ENCODE measurements at places on chromosomes 5 and 9.

DNA sequence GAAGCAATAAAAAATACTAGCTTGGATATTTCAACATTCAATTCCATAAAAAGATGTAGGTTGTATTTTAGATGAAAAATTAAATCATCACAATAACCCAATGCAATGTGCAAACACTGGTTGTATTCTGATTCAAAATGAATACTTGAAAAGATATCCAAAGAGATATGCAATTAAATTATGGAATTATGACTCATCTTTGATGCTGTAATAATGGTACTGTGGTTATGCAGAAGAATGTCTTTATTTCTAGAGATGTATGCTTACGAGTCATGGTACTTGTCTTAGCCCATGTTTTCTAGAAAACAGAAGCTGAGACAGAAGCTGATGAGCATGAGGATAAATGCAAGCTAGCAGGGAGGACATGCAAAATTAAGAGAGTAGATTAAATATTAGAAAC, 1941.4 kb upstream of the NUDT12 start:
- DNase-seq, result no peak

DNA sequence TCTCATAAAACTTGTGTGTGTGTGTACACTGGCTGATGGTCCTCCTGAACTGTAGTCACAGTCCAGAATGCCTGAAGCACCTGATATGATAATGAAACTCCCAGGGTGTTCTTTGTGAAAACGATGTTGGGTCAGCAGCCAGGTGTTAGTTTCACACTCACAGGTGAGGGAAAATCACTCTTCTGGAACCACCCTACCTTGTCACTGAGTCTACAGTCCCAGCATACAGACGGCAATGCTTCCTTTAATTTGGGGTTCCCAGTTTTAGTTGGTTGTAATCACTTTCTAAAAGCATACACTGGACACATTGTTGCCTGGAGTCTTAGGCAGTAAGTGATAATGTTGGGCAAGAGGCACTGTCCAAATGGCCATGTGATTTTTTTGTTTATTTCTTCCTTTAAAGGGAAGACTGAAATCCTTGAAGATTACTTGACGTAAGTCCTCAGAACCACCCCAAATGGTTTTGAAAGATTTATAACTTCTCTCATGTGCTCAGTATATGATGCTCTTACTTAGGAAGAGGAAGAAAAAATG, 18.2 kb upstream of the MGAT1 start:
- DNase-seq, result no peak

DNA sequence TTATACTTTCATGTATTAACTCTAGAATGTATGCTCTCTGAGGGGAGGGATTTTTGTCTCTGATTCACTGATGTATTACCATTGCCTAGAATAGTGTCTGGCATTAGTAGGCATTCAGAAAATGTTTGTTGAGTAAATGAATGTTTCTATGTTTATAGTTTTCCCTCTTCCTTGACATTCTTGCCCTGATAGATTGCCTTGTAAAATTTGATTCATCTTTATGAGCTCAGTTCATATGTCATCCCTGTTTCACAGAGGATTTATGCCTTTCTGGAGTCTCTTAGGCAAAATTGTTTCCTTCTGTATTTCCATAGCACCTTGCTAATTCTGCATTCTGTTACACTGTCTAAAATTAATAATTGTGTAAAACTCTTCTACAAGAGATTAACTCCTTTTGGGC, 72.3 kb downstream of the RASA1 start:
- DNase-seq, result no peak

DNA sequence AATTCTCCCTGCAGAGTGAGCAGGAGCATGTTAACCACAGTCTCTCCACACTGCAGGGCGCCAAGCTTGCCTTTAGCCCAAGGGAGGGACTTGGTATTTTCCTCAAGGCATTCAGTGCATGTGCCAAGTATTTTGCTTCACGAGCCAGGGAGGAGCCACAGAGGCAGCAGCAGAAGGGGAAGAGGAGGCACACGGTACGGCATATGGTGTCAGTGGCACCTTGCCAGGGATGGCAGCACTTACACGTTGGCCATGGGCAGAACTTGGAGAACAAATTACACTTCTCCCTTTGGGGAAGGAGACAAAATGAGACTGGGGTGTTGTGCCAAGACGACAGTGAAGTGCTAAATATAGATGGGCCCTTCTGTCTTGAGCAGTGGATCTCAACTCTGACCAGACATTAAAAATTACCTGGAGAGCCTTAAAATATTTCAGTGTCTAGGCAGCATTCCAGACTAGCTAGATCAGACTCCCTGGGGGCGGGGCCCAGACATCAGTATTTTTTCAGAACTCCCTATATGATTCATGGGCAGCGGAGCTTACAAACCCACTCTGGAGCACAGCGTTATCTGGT, 155.8 kb downstream of the DRD1 start:
- DNase-seq, result no peak

- DNase-seq, result no peak
Observed at GRCh38 chr5:170423692-170424091, 34.5 kb upstream of the KCNMB1 start.

DNA sequence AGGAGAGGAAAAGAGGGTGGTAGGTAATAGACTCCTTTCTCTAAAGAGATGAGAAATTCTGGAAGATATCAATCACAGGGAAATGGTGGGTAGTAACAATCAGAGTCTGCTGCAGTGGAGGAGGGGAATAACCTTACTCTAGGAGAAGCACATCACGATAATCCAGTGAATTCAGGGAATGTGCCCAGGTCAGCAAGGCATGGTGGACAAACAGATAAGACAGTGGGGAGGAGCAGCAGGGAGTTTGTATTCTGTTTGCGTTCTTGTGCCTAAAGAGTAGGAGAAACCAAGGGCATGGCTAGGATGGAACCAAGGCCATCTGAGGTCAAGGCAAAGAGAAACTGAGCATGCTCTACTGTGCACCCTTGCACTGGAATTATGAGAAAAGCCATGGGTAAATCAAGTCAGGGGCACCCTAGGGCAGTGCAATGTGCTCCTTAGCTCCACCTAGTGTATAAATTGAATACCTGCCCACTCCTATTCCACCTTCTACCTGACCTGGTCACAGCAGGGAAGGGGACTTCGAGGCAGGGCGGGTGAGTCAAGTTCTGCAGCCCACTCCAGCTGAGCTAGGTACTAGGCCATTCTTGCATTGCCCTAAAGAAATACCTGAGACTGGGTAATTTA, 31.6 kb downstream of the RETREG1 start:
- DNase-seq, result no peak

DNA sequence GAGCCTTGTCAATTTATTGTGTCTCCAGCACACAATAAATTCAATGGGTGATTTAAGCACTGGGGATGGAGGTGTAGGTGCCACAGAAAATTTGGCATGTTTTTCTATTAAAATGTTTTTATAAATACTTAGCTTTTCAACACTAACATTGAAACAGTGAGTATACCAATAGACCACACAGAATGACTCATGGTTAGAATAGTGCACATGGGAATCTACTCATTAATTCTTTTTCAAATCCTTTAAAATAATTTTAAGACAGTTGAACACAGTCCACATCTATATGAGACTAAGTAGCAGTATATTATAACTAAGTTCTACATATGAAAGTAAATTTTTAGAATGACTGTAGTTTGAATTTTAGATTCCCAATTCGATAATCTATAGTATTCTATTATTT, 67.1 kb downstream of the LNPEP start:
- no peak for DNase-seq

DNA sequence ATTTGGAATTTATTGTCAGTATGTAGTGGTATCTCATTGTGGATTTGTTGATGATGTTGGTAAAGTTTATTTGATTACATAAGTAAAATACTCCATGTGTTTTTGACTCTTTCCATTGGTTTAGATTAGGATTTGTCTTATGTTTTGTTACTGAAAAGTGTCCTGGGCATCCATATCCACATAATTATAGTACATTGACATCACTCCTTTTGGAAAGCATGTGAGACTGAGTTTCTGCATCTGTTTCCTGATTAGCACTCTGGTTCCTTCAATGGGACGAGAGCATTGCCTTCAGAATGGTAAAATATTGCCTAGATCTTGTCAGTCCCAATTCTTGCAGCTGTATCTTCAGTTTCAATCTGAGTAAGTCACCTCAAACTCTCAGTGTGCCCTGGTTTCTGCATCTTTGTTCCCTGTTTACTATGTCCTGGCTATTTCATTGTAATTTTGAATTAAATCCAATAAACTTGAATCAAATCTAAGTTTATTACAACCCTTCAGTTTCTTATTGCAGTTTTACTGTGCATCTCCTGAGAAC, 128.1 kb downstream of the FBXO38 start:
- DNase-seq, result no peak

DNA sequence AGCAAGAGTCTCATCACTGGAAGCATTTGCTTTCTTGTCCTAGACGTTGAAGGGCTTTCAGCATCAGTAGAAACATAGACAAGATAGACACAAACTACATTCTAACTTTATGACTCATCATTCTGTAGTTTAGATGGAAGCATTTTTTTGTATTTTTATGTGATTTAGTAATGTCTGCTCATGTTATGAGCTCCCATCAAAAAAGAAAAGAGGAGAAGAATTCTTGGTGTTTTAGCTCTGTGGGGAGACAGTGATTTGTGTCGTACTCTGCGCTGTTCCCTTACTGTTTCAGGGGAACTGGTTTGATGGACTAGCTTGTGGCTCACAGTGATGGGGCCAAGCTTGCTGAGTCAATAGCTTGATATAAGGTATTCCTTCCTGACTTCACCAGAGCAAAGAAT, 159.2 kb upstream of the WWC1 start:
- DNase-seq, result no peak

- DNase-seq, result no peak
Observed at GRCh38 chr9:24090566-24090965, 264.5 kb upstream of the ELAVL2 start.

Measured in activated effector memory CD4-positive, alpha-beta T cell treated with anti-CD3 and anti-CD28 coated beads, Interleukin-2, amount 50 U/mL, for 16 hours (primary cell).